ENCODE measurements at places on chromosomes 7 and 10.

DNA sequence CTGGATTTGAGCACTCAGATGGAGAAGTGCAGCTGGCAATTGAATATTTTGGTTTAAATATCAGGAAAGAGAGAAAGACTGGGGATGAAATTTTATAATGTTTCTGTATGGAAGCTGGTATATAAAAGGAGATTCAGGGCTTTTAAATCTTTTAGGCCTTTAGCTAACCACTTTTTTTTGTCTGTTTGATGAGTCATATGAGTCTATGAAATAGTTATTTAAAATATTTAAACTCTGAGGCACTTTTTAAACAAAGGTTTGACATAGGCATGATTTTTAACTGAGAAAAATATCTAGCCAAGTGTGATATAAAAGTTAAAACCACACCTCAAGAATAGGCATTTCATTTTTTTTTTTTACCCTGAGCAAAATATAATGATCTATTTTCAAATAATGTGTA is 944.3 kb downstream of the GATA3 start:
- DNase-seq = no peak

DNA sequence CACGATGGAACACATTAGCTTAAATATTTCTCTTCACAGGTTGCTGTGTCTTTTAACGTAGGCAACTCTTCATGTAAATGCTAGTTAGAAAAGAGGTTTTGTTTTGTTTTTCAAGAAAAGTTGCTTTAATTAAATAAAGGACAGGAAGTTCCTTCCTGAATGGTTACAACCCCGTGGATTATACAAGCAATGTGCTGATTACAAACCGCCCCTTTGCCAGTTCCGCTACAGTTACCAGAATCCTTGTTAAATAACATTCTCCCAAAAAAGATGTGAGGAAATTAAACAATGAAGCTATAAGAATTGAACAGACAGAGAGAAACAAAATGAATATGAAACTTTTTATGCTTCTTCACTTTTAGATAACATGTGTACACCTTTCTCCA is 75.1 kb downstream of the LYZL2 start:
- no peak for DNase-seq

DNA sequence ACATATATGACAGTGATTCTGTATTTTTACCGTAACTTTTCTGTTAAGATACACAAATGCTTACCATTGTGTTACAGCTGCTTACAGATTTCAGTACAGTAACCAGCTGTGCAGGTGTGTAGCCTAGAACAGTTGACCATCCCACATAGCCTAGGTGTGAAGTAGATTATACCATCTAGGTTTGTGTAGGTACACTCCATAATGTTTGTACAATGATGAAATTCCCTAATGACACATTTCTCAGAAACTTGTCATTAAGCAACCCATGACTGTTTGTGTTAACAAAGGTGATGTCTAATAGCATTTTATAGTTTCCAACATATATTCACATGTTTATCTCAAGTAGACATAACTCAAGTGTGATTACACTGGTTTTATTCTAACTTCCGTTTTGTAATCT is 218.5 kb downstream of the PLXDC2 start:
- DNase-seq = peak; percentile 5

DNA sequence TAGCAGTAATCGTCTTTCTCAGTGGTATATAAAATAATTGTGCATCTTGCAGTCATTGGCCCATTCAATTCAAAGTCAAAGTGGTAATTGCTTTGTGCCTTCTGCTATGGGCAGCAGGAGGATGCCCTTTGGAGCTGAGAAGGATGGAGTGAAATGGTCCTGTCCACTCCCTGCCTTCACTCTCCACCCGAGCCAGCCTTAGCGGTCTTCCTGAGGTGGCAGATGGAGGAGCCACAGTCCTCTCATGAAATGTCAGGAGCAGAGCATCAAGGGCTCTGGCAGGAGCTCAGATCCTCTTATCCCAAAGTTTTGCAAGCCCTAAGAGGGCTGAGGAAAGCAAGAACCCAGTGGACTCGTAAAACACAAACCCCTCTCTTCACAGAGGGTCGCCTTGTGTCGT is 199.4 kb downstream of the DYNC1I1 start:
- DNase-seq = no peak

GRCh38 chr10:132364594-132364970 is 32.4 kb upstream of the PWWP2B start:
- peak; percentile 36 for DNase-seq
